ENCODE measurements at places on chromosomes 5 and 9.

- DNase-seq: no peak
These were observed 108.6 kb downstream of the ACER2 start for GRCh38 chr9:19517202-19517942.

- DNase-seq: no peak
These were observed 159.5 kb upstream of the CDH10 start for GRCh38 chr5:24804221-24804681.

DNA sequence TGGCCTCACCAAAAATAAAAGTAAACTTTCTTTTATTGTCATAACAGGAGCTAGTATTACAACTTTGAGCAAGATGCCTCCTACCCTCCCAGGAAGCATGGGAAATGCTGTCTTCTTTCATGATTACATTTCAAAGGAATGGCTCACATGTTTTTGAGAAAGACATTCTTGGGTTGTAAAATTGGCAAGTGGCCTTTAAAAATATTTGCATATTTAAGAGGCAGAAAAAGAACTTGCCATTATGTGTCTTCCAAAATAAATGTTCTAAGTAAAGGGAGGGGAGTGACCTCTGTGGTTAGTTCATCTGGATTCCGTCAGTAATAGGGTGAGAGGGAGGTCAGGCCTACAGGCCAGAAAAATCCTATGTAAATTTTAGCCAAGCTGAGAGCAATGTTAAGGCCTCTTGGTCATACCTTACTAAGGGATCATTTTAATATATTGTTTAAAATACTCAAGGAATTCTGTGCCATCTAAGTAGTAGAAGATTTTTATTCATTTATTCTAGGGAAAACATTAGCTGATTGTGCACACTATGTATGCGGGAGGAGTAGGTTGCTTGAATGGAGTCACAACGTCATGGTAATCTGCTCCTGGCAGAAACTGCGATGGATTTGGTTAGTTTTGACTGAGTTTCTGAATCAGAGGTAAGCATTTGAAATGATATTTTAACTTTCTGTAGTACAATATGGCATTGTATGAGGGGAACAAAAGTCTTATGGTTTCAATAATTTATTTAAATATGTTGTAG lies 1485.7 kb upstream of the CDH9 start:
- no peak for DNase-seq

- DNase-seq: no peak
These were observed 19.1 kb upstream of the SNX2 start for GRCh38 chr5:122755783-122756182.

GRCh38 chr5:26563979-26564378 lies 474.4 kb downstream of the CDH9 start:
- DNase-seq: no peak

DNA sequence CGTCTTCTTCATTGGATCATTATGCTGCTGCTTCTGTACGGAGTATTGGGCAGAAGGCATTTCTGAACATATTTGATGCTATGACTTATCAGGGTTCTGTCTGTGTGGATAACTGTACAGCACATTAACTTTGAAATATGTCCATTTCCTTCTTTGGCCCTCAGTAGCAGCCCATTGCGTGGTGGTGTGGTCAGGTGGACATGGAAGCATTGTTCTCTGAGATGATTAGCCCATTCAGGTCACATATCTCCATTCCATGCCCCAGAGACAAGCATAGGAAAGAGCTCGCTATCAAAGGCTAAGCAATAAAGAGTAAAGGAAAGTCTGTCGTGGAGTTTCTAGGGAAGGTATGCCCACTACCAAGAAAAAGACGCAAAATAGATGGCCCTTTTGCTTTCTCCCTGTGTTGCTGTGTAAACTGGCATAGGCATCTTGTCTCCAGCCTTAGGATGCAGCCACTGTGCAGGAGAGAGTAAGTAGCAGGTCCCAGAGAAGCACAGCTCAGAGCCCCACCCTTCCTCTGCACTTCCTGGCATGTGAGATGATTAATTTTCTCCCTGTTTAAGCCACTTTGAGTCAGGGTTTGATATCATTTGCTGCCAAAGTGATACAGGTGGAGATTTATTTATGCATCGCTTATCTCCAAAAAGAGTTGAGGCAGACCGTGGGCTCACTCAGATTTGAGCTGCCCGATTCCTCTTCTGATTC lies 221.9 kb downstream of the PDZD2 start:
- no peak for DNase-seq

DNA sequence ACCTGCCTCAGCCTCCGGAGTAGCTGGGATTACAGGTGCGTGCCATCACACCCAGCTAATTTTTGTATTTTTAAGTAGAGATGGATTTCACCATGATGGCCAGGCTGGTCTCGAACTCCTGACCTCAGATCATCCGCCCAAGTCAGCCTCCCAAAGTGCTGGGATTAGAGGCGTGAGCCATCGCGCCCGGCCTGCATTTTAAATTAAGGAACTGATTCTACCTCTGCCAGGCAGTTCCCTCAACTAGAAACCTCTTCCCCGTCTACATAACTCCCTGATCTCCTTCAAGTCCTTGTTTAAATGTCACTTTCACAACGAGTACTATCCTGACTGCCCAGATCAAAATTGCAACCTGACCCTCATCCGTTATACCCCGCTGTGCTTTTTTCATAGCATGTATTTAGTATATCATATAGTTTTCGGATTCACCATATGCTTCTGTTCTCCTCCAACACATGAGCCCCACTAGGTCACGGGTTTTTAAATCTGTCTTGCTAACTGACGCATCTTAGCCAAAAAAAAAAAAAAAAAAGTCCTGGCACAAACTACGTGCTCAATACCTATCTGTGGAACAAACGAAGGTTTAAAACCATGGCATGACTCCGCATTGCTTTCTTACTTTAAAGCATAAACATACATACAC lies 858 bp upstream of the SOWAHA start:
- no peak for DNase-seq

DNA sequence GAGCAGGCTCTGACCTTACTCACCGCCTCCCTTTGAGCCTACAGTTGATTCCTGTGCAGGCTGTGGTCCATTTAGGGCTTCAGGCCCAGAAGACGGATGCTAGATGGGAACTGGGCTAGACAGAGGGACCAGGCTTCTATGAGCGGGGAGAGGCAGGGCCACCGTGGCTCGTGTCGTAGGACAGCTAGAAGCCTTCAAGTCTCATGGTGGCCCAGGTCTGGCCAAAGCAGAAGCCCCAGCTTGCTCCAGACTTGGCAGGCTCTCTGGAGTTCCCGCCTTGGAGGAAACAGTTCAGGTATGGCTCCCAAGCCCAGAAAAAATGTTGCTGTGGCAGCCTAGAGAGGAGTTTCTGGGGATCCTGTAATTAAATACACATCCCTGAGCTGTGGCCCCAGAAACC lies 10.9 kb upstream of the NR5A1 start:
- no peak for DNase-seq

GRCh38 chr5:30879887-30880286 lies 313.6 kb upstream of the CDH6 start:
- DNase-seq: no peak

DNA sequence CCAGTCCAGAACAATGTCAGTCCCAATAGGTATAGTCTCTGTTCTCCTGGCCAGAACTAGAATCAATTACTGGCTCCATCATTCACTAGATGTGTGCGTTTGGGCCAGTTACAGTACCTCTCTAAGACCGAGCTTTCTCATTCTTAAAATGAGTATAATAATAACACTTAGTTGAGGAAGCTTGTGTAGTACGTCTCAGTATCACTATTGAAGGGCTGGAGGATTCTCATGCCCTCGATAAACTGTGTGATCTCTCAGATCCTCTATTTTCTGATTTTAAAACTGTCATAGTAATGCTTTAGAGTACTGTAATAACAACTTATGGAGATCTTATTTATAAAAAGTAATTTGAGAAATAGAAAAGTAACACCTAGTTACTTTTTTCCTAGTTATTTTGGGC lies 50.7 kb downstream of the CDKN2A start:
- DNase-seq: no peak

- no peak for DNase-seq
These were observed 67.9 kb downstream of the PSMB7 start for GRCh38 chr9:124347206-124347967.

- no peak for DNase-seq
These were observed 66.3 kb downstream of the RAPGEF1 start for GRCh38 chr9:131673531-131673930.

GRCh38 chr5:33720176-33720575 lies 171.6 kb downstream of the ADAMTS12 start:
- no peak for DNase-seq

- DNase-seq: no peak
These were observed 6.5 kb downstream of the MCIDAS start for GRCh38 chr5:55220433-55221185.

- DNase-seq: no peak
These were observed 287.1 kb upstream of the CDH9 start for GRCh38 chr5:27325513-27325912.

- no peak for DNase-seq
These were observed 318.3 kb downstream of the CHSY3 start for GRCh38 chr5:130222573-130222972.

GRCh38 chr9:105331755-105332154 lies 87.3 kb downstream of the SLC44A1 start:
- no peak for DNase-seq

DNA sequence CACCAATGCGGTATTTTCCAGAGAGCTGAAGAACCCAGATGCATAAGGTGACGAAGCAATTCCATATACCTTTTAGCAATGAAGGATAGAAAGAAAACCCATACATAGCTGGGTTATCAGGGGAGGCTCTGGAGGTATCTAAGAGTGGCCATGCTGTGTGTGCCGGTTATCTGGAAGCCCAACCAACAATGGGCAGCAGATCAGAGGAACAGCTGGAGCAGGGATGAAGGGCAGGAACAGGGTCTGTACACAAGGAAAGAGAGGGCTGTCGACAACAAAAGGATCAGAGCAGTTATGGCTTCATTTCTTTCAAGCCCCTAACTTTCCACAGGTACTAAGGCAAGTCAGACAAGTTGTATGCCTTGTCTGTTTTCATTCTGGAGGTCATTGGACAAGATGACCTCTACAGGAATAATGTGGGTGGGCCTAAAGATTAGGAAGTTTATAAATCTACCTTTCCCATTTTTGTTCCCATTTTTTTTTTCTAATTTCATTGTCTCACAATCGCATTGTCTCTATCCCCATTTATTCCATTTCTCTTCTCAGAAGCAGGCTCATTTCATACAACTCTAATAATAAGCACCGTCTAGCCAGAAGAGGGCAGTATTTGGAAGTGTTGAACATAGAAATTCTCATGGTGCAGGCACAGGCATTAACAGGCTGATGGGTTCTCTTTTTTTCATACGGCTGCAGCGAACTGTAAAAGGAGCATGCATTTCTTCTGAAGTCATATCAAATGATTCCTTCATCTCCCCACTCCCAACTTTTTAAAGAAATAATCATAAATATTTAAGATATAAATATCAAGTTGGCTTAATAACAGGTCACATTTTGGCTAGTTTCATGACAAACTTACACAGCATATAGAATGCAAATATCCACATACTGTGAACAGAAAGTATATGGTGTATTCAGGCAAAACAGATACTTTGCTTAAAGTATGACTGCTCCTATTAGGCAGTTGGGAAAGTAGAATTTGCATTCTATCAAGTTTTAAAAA lies 63.5 kb downstream of the ZNF474 start:
- DNase-seq: no peak

- no peak for DNase-seq
These were observed 50.4 kb upstream of the PRR16 start for GRCh38 chr5:120413686-120414085.

DNA sequence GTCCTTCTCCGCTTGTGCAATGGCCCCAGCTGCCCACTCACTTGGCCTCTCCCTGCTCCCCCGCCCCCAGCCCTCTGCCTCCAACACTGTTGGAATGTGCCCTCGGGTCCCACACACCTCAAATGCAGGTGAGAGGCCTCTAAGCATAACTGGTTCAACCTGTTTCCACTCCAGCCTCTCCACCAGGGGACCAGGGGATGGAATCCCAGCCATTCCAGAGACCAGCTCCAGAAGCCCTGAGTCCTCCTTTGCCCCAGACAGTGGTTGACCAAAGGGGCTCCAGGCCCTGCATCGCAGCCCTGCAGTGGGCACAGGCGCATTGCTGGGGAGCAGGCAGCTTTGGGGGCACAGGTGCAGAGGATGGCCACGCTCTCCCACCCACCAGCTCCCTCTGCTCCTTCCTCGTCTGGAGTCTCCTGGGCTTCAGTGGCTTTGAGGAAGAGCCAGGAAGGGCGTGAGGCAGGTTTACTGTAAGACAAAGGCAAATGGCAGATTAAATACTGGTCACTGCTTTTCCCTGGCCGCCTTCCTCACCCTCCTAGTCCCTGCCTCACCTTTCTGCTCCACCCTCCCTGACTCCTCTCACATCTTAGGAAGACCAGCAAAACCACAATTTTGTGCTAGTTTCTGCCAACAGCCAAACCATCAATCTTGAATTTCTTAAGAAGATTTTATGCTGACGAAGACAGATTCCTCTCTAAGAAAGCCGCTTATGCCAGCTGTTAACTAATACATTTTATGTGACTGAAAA lies 29.1 kb upstream of the IRX2 start:
- no peak for DNase-seq
